ENCODE measurements at places on chromosomes 2 and 18. TPM values are rescaled to one million over a fixed set of nuclear protein-coding genes. Genes with fewer than 3 reads are reported as not detected.

The NBAS gene
- total RNA-seq: 51.3 TPM

The IL1R2 gene
- total RNA-seq: 5.7 TPM

The RHOB gene
- 236 TPM for total RNA-seq

The SLC5A7 gene
- total RNA-seq: not detected

The GALNT14 gene
- total RNA-seq: 1.2 TPM

The CHRNG gene
- total RNA-seq: not detected

The SPC25 gene
- 0.36 TPM for total RNA-seq

The RBM45 gene
- 14.7 TPM for total RNA-seq

The GAD1 gene
- total RNA-seq: 0.36 TPM

The LHCGR gene
- total RNA-seq: 12.4 TPM

The MAP3K19 gene
- 0.09 TPM for total RNA-seq

The CLEC4F gene
- 1.7 TPM for total RNA-seq

The TMEM182 gene
- 2.6 TPM for total RNA-seq

The PLCL1 gene
- 6.7 TPM for total RNA-seq

The ABCG5 gene
- total RNA-seq: not detected

The SLC4A3 gene
- 6.7 TPM for total RNA-seq

The KCNK3 gene
- 0.53 TPM for total RNA-seq

The SERPINB10 gene
- total RNA-seq: not detected
